ENCODE measurements at places on chromosomes 11 and 22. TPM values are rescaled to one million over a fixed set of nuclear protein-coding genes. Genes with fewer than 3 reads are reported as not detected.

- DNase-seq = peak; percentile 34
Observed at GRCh38 chr11:9273376-9274336, 8.5 kb upstream of the DENND5A start.

GRCh38 chr11:64265176-64266160 is 14.1 kb downstream of the PLCB3 start:
- DNase-seq = no peak

- no peak for DNase-seq
Observed at GRCh38 chr11:95698676-95699557, 90.7 kb downstream of the FAM76B start.

DNA sequence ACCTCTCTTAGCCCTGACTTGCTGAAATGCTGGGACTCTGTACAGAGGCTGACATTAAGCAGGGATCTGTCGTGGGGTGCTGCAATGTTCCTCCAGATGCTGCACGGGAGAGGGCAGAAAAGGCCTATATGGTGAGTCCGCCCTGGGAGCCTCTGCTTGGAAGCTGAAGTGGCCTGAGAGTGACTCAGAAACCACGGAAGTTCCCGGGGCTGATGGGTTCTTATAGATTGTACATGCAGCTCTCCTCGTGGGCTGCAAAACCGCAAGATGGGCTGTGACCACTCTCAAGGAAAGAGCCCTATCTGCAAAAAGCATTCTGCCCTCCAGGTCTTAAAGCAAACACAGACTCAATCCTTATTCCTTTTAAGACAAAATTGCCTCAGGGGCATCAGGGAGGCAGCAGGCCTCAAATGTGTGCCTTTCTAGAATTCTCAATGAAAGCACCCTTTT is 5.8 kb upstream of the SLC43A3 start:
- DNase-seq = no peak

- DNase-seq = no peak
Observed at GRCh38 chr11:75800728-75801361, 14.2 kb upstream of the UVRAG start.

DNA sequence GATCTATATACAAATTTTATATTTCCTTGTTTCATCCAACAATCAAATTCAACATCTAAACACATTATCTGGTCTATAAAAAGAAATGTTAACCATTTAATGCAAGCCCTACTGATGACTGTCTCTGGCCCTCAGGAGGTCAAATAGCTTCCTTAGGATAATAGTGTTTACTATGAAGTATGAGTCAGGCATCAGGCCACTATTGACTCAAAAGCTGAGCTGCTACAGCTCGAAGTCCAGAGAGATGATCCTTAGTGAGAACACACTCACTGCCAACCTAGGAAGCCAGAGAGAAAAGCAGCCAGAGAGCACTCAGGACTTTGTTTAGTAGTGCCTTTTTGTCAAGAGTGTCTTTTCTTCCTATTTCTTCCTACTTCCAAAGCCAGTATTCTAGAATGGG is 171.8 kb downstream of the SOX6 start:
- DNase-seq = no peak

DNA sequence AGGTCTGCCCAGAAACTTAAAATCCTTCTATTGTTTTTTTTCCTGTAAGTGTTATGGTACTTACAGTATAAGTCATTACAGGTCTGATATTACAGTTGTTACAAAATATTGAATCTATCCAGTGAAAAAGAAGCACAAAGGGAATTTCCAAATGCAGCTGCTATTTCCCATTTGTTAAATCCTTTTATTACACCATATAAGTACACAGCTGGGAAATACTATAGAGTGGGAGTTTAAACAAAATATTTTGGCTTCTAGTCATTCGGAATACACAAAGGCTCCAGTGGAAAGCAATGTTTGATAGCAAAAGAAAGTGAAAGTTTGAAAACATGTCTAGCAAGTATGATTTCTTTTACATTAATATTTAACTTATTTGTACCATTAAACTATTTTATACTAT is 18.0 kb downstream of the SOX6 start:
- DNase-seq = peak; percentile 48

DNA sequence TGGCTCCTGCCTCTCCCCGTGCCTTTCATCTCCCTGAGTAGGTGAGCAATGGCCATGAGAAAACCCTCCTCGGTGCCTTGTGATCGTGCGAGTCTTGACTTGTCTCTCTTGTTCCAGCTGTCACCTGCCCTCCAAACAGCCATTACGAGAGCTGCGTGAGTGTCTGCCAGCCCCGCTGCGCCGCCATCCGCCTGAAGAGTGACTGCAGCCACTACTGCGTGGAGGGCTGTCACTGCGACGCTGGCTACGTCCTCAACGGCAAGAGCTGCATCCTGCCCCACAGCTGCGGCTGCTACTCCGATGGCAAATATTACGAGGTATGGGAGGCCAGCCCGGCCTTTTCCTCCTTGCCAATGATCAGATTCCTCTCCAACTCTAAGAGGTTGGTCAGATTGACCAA is 51.7 kb downstream of the TECTA start:
- DNase-seq = no peak

DNA sequence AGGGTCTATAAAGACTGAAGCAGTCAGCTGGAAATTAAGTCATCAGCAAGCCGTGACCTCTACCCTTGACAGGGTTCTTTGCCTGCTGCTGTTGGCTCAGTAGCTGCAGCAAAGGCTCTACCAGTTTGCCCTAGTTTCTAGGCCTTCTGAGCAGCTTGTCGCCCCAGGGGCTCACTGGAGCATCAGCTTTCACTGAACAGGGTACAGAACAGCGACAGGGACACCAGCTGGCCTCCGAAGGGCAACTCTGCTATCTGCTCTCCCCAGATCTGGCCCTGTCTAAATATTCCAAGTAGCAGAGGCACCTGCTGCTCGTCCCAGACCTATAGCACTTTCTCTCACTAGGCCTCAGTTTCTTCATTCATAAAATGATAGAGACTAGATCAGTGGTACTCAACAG is 42.4 kb downstream of the SMCO4 start:
- DNase-seq = no peak

GRCh38 chr11:16194566-16194965 is 161.8 kb downstream of the SOX6 start:
- peak; percentile 52 for DNase-seq

DNA sequence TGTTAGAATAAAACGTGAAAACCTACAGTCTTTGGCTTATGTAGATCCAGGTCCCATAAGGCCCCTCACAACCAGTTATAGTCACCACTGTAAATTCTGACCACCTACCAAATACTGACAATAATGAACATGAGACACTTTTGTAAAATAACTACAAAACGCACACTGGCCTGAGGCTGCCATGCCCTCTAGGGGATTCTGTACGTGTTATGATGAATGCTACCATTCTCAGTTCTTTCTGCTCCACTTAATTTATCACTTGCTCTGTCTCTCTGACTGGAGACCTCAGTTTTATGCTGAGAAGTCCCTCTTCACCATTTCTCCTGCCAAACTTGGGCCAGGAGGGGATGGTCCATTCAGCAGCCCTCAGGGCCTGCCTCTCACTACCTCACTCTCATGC is 18.7 kb upstream of the TMPRSS5 start:
- DNase-seq = no peak

NOX4 gene
- polyA plus RNA-seq = 3.1 TPM

POU2AF2 gene
- polyA plus RNA-seq = not detected

AIFM3 gene
- polyA plus RNA-seq = 0.37 TPM

KCNJ5 gene
- 2.0 TPM for polyA plus RNA-seq

KIRREL3 gene
- polyA plus RNA-seq = 1.6 TPM

CD3D gene
- 16.5 TPM for polyA plus RNA-seq

ELMOD1 gene
- polyA plus RNA-seq = 6.4 TPM

Measured in muscle of back (tissue), 13 donors.